8988T (cell line): ENCODE measurements at places on chromosomes 3 and 15.
A peak's percentile ranks its signal among the peaks of the same experiment; 100 is the strongest.

GRCh38 chr15:56608993-56609392, 124.3 kb downstream of the ZNF280D start:
- no peak for DNase-seq

GRCh38 chr3:58429657-58430056, 4.0 kb downstream of the PDHB start:
- no peak for DNase-seq

DNA sequence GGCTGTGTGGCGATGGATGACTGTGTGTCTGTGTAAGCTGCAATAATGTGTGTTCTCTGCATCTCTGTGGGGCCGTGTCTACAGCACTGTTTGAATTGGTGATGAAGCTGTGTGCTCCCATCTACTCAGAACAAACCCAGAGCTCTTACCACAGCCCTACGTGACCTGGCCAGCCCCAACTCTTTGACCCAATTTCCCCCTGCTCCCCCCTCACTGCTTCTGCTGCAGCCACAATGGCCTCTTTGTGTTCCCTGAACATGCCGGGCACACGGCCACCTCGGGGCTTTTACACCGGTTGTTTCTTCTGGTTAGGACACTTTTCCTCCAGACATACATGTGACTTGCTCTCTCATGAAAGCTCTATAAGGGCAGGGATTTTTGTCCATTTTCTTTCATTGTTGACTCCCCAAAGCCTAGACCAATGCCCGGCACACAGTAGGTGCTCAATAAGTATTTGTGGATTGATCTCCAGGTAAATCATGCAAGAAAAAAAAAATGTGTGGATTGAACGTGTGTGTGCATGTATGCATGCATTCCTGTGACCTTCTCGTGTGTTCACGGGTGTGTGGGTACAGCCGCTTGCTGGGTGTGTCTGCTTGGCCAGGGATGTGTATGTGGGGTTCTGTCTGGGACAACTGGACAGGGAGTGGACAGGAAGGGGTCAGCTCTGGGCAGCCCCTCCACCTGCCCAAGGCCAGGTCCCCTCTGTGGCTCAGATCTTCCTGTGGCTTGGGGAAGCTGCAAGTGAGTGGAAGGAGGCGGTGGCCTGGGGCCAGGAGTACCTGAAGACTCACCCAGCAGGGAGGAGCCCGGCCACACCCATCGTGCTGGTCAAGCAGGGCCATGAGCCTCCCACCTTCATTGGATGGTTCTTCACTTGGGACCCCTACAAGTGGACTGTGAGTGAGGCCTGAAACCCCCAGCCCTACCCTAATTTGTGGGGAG, 14.8 kb downstream of the VILL start:
- DNase-seq, result no peak

DNA sequence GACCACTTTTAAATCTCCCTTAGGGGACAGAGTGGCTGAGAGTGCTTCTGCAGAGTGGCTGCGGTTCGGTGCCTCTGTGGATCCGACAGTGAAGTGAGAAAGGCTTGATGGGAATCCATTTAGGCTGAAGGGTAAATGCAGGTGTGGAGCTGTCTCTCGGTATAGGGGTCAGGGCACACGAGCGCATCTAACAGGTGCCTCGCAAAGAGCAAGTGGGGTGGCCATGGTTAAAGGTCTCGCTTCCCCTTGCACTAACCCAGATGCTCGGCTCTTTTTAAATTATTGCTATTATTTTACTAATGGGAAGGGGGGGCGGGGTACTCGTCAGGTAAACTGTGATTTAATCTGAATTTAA, 598 bp upstream of the GJD2 start:
- DNase-seq, result no peak

- no peak for DNase-seq
These were observed 31.7 kb downstream of the ATP2C1 start for GRCh38 chr3:130925628-130926027.

- no peak for DNase-seq
These were observed 57.3 kb downstream of the TMEM212 start for GRCh38 chr3:171900446-171900845.

- no peak for DNase-seq
These were observed 41.6 kb upstream of the DLG1 start for GRCh38 chr3:197339841-197340520.

DNA sequence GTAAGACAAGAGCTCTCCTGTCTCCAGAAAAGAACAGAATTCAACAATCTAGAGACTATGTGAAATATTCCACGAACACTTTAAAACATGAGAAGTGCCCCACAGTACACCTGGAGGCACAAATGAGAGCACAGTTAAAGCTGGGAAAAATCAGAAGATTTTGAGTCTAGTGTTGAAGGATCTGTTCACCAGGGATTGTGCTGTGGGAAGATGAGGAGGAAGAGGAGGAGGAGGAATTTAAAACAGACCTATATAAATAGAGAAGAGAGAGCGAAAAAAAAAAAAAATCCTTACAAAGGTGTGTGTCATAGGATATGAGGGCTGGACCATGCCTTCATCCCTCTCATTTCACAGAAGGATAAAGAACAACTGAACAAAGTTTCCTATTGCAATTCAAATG, 361.0 kb upstream of the SEMA6D start:
- DNase-seq, result no peak

- no peak for DNase-seq
These were observed 22.5 kb downstream of the TMEM202 start for GRCh38 chr15:72420576-72420975.

GRCh38 chr3:189365609-189366564, 194.1 kb downstream of the TPRG1 start:
- DNase-seq, result no peak

DNA sequence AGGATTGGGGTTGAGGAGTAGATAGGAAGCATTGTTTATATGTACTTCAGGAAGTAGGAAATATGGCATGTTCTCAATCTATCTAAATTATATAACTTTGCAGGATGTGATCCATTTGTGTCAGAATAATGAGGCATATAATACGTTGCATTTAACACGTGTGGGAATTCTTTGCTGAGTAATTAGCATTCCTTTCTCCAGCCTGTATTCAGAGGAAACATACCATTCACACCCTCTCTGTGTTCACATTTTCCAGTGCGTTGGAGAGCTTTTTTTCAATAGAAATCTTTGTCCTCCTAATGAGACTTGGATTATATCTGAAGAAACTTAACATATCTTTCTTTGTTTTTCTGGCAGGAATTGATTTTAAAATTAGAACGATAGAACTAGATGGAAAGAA, 33.0 kb upstream of the APH1B start:
- no peak for DNase-seq

DNA sequence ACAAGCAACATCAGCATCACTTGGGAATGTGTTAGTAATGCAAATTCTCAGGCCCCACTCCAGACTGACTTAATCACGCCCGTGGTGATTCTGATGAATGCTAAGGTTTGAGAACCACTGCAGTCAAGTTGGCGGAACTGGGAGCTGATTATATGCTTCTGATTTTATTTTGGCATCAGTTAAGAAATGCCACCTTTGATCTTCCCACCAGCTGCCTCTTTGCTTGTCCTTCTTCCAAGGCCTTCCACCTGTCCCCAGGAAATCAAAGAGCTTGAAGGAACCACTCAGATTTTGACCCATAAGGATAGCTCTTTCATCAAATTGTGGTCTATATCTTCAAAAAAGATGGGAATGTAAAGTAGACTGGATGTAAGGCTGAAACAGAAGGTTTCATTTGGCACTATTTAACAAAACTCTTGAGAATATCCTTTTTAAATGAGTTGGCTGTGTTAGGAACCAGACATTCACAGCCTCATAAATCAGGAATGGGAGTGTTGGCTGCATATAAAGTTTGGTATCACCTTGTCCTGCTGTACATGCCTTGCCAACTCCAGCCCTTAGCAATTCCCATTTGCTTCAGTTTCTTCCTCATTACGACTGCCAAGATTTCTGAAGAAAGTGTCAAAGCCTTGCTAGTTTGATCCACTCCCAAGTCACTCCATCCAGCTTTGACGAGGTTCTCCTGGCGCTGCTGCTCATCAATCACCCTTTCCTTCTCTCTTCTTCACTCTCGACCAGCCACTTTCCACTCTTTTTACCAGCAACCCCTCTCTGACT, 125.8 kb upstream of the NPHP3 start:
- no peak for DNase-seq

- DNase-seq, result no peak
These were observed 20.1 kb downstream of the GTF2E1 start for GRCh38 chr3:120762615-120763014.

GRCh38 chr3:39809181-39809994, at the start of gene MYRIP:
Gene MYRIP, plus strand, starts transcription at chr3:39809609. Its CDS starts 91,208 bp downstream, at chr3:39900817.
- DNase-seq, result peak; percentile 83

GRCh38 chr15:65916664-65917406, 47.5 kb downstream of the RAB11A start:
- DNase-seq, result peak; percentile 62

DNA sequence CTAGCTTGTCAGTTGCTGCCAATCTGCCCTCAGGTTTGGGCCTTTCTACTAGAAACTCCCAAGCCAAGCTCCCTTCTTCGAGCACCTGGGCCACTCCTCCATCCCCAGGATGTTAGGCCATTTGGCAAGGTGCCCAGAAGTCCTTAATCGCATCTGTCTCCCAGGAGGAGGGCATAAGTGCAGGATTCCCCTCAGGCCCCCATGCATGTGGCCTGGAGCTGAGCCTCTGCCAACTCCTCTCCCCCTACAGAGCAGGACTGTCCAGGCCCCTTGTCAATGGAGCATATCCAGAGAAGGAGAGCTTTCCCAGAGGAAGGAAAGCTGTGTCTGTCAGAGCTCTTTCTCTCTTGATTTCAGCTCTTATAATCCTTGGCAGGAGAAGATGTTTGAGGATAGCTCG, 182.6 kb upstream of the ROPN1 start:
- no peak for DNase-seq

DNA sequence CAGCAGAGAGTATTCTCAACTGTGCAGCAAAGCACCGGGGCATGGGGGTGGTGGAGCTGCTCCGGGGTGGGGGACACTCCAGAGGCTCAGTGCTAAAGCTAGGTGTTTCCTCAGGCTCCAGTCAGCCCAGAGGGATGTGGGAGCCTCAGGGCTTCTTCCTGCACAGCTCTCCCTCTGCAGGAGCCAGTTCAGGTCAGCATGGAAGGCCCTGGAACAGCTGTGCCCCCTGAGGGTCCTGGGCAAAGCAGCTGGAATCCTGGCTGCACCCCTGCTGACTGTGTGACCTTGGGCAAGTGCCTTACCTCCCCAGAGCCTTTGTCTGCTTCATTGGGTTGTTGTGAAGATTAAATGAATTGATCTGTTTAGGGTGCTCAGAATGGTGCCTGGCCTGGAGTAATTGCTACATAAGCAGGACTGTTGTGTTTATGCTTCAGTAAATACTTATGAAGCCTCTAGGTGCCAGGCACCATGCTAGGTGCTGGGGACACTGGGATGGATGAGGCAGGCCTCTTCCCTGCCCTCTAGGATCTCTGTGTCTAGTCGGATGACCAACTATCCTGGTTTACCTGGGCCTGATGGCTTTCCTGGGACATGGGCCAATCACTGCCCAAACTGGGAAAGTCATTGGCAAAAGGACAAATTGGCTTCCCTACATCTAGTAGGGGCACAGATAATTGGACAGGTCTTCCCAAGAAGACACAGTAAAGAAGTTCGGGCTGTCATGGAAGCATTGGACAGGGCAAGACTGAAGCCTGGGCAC, 64.2 kb upstream of the LCTL start:
- no peak for DNase-seq

DNA sequence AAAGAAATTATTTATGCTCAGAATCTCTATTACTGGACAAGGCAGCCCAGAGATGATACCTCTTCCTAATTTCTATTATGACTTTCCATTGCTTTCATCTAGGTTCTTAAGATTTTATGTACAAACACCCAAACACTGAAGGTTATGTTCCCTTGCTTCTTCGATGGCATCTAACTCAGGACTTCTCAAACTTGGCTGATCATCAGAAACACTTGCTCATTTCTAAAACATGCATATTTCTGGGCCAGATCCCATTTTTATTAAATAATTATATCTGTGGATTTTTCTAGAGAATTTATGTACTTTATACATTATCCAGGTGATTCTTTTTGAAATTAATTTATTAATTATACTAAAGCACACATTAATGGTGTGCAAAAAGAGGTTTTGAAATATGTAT, 482.4 kb upstream of the NR2F2 start:
- DNase-seq, result no peak
